ENCODE measurements at places on chromosomes 5 and 9.

GRCh38 chr9:30075451-30076199, 2308.8 kb upstream of the ACO1 start:
- no peak for DNase-seq

GRCh38 chr9:27629425-27629824, 56.1 kb upstream of the C9orf72 start:
- DNase-seq, result no peak

DNA sequence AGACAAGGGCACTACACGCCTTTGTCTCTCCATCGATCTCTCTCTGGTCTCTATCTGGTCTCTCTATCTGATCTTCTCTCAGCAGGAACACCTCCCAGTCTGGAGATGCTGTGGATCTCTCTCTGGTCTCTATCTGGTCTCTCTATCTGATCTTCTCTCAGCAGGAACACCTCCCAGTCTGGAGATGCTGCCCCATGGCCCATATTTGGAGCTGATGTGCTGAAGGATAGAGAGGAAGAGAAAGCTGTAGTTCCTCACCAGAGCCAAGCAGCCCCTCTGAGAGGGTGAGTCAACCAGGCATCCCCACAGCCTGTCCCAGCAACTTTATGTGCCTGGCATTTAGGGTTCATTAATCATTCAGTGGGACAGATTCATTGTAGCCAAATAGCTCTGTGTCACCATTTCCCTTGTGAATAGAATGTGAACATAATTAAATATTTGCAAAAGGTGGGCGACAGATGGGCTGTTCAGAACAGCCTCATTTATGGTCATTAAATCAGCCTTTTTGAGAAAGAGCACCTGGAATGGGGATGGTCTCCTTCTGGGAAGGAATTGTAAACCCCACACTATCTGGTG, 189.3 kb upstream of the MAST4 start:
- DNase-seq, result no peak

GRCh38 chr5:138655530-138656190, 80.5 kb upstream of the HSPA9 start:
- DNase-seq, result no peak

DNA sequence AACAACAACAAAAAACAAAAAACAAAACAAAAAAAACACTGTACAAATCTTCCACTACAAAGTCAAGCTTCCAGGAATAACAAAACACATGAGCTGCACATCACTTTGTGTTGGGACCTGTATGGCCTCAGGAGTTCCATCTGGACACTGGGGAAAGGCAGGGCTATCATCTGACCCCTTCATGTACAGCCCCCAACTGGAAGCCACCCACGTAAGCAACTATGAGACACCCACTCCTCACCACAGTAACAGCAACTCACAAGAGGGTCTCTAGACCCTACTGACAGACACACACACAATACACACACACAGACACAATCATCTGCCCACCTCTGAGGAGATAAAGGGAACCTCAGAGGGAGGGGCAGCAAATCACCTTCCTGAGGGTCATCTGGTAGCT, 81.7 kb upstream of the LRRTM2 start:
- DNase-seq, result no peak

GRCh38 chr9:107513464-107514100, 24.0 kb upstream of the KLF4 start:
- no peak for DNase-seq

DNA sequence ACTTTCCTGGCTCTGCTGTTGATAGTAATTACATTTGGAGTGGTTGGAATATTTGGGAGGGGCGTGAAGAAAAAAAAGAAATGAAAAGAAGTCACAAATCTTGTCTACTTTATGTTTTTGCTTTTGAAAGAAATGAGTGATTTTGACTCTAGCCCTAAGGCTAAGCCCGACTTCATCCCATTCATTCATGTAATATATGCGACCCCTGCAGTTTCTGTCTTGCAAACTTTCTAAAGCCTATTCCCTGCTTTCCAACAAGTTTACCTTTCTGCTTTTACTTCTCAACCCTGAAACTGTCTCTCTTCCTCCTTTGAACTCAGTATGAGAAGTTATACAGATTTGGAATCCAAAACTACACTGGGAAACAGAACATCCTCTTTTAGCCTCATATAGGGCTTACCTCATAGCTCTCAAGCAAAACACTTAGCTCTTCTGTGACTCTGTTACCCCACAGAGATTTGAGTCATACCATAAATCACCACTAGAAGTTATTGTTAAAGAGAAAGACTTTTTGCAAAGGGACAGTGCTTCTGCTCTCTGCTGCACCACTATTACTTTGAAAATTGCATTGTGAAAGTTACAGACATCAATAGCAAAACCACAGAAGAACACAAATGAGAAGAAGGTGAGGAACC, 1.6 kb downstream of the CFAP95 start:
- no peak for DNase-seq

DNA sequence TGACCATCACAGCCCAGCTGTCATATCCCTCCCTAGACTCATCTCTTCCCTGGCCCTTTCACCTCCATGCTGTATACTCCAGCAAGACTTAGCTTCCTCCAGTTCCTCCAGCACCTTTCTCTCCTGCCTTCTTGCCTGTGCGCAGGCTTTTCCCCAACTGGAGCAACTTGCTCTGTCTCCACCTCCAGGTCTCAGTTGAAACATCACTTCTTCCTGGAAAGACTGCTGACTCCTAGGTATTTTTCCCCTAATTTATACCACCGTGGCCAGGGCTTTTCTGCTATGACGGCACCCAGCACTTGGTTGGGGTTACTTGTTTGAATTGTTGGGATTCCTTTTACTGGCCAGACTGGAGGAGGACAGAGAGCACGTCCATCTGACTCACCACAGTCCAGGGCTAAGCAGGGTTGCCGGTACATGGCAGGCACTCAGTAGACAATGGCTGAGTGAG, 67.5 kb downstream of the KCNIP1 start:
- no peak for DNase-seq

GRCh38 chr9:16315720-16316119, 554.8 kb downstream of the BNC2 start:
- no peak for DNase-seq

DNA sequence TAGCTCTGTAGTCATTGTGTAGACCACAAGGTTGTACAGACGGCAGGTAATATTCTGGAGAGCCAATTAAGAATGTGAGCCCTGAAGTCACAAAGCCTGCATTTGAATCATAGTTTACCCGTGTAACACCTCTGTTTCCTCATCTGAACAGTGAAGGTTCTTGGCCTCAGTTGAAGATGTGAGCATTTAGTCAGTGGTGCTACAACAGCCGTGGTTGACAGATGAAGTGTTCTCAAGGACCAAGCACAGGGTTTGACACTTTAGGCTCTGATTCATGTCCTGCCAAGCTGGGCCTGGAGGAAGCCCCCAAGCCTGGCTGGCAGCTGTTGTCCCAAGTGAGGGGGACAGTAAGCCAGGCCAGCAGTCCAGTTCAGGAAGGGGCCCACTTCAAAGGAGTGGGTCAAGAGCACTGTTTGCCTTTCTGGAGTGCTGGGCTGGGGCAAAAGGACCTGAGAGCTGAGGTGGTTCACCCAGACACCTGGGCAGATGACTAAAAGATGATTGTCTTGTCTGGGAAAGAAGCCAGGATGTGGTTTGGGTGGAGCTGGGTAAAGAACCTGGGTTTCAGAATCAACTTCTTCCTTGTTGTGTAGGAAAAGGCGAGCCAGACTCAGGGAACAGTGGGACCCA, 20.7 kb downstream of the FAXDC2 start:
- no peak for DNase-seq

All from activated T-helper 1 cell treated with anti-CD3 and anti-CD28 coated beads, Interleukin-2, amount 50 U/mL, for 16 hours (primary cell).